Esophagus squamous epithelium (tissue), 5 donors: ENCODE measurements at places on chromosomes 1 and 21.

- no peak for DNase-seq
These were observed 5.0 kb upstream of the EFNA3 start for GRCh38 chr1:155073377-155074242.

- DNase-seq: no peak
These were observed 4.2 kb downstream of the SPOCD1 start for GRCh38 chr1:31811605-31812004.

GRCh38 chr1:71706029-71706671, 576.2 kb downstream of the NEGR1 start:
- DNase-seq: no peak

- DNase-seq: no peak
These were observed 81.6 kb downstream of the NPHP4 start for GRCh38 chr1:5910666-5911065.

GRCh38 chr1:27648602-27649305, 13.8 kb upstream of the FGR start:
- DNase-seq: no peak

- no peak for DNase-seq
These were observed 156.5 kb downstream of the HLX start for GRCh38 chr1:221035662-221036153.

DNA sequence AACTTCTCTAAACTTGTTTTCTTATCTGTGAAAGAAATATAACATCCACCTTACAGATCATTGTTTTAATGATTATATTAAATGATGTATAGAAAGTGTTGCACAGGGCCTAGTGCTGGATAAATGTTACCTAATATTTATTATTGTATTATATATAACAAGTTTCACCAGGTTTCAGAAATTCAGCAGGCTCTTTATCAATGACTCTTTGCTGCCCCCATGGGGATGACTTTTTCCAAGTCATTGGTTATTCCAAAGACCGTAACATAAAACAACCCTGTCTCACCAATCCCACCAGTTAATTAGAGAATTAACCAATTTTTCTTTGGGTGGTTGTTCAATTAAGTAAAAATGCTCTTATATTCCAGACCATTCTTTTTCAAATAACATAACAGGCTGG, 7.3 kb upstream of the DEDD start:
- DNase-seq: no peak

DNA sequence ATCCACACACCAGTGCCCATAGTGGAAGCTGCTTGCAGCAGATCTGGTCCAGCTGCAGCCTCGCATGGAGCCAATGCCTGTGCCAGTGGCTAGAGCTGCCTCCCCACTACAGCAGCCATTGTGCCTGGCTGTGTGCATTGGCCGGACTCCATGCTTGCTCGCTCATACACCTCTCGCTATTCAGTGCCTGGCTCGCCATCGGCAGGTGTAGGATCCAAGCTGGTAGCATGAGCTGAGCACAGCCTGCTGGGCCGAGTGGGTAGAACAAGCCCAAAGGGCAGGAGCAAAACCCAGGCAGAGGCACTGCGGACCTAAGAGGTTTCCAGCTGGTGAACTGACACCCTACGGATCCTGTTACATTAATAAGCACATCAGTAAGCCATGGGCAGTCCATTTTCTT, 1184.1 kb downstream of the AMY1C start:
- no peak for DNase-seq

DNA sequence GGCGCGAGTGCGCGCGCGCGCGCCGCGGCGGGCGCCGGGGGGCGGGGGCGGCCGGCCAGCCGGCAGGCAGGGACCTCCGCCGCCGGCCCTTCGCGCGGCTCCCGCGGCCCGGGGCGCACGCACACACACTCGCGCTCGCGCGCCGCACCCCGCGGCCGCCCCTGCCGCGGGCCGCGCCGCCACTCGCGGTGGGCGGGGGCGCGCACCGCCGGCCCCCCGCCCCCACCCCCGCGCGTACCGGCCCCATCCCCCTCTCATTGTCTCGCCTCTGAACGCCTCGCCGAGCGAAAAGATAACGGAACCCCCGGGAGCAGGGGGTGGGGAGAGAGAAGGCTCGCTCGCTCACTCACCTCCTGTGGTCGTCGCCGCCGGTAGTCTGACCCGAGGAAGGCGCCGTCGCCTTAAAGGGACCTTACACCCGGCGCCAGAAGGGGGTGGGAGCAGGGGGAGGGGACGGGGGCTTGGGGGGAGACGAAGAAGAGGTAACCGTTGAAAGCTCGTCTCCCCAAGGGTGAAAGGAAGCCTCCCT, 428 bp downstream of the POGZ start:
- no peak for DNase-seq

DNA sequence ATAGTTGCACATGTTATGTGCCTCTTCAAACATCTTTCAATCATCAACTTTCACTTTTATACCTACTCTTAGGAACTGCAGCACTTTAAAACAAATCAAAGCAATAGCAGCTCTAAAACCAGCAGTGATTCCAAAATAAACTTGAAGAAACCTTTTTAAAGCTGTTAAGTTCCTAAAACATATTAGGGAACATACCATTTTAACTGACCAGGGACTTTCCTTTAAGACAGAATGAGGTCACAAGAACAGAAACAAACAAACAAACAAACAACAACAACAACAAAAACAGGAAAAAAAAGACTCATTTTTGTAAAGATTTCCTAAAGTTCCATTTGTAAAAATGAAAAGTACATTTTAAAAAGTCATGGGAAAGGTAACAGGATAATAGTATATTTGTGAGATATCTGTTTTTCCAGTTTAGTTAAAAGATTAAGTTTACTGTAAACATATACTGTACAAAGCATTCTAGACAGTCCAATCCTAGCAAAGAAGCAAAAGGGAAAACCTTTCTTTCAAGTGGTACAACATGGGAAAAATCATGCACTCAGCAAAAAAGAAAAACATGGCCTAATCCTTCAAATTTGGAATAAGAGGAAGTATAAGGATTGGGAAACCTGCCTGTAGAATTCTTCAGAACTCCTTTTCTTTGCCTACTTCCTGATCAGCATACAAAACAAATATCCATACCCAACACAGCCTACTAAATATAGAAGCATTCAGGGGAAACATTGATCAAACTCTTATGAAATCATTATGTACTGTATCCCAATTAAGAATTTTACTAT, 45.5 kb downstream of the EPS15 start:
- no peak for DNase-seq

DNA sequence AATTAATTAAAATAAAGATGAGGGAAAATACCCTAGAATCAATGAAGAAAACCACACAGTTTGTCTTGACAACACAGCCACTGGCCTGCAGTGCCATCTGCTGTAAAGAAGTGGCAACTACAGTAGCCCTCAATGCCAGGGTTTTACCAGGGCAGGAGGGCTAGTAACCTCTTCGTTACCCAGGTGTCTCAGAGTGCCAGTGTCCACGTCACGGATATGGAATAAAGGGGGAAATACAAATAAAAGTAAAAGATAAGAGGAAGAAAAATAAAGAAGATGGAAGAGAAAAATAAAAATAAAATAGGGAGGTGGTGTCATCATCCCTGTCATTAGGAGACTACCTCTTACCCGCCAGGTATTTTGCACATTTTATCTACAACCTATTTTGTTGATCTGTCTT, 14.2 kb upstream of the SLC44A3 start:
- DNase-seq: no peak

DNA sequence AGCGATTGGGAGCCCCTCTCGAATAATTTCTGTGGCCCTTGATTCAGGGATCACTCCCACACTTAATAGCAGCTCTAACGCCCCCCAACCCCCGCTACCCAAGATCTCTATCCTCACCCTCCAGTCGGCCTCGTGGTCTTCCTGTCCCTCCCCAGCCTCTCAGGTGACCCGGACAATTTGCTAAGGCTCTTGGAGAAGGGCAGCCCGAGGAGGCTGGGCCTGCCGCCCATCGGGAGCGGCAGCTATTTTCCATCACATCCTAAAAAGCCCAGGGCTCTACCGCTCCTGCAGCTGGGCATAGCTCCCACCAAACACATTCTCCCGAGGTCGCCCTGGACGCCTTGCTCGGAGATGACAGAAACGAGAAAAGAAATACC, 12.0 kb upstream of the PHLDA3 start:
- DNase-seq: no peak
